ENCODE measurements at places on chromosomes 1 and 21. TPM values are rescaled to one million over a fixed set of nuclear protein-coding genes. Genes with fewer than 3 reads are reported as not detected.

GRCh38 chr1:116498789-116499628 is 71.8 kb downstream of the CD58 start:
- no peak for DNase-seq
- no peaks in the 10 kb centered on the region for H3K27me3 ChIP-seq
- H3K27ac ChIP-seq = no peak overlapping the region
- H3K4me1 ChIP-seq = peaks cover 48% of the 10 kb centered on the region
- H3K4me3 ChIP-seq = no peak overlapping the region

- no peaks in the 10 kb centered on the region for H3K4me1 ChIP-seq
- H3K27ac ChIP-seq = no peak overlapping the region
- H3K4me3 ChIP-seq = no peak overlapping the region
- peaks cover 12% of the 10 kb centered on the region for H3K27me3 ChIP-seq
These were observed 109.2 kb downstream of the DDX20 start for GRCh38 chr1:111864862-111865261.

- no peak overlapping the region for H3K4me3 ChIP-seq
- H3K4me1 ChIP-seq = peaks cover 62% of the 10 kb centered on the region
- peaks cover 43% of the 10 kb centered on the region for H3K36me3 ChIP-seq
- peak overlapping the region; percentile 62 for H3K27ac ChIP-seq
These were observed 111.1 kb downstream of the SMYD2 start for GRCh38 chr1:214391873-214392645.

GRCh38 chr1:30680429-30680828 is 43.0 kb downstream of the MATN1 start:
- DNase-seq = peak; percentile 65
- H3K27me3 ChIP-seq = peaks cover 41% of the 10 kb centered on the region
- H3K4me3 ChIP-seq = no peak overlapping the region
- no peaks in the 10 kb centered on the region for H3K36me3 ChIP-seq
- H3K4me1 ChIP-seq = peaks cover 5% of the 10 kb centered on the region

DNA sequence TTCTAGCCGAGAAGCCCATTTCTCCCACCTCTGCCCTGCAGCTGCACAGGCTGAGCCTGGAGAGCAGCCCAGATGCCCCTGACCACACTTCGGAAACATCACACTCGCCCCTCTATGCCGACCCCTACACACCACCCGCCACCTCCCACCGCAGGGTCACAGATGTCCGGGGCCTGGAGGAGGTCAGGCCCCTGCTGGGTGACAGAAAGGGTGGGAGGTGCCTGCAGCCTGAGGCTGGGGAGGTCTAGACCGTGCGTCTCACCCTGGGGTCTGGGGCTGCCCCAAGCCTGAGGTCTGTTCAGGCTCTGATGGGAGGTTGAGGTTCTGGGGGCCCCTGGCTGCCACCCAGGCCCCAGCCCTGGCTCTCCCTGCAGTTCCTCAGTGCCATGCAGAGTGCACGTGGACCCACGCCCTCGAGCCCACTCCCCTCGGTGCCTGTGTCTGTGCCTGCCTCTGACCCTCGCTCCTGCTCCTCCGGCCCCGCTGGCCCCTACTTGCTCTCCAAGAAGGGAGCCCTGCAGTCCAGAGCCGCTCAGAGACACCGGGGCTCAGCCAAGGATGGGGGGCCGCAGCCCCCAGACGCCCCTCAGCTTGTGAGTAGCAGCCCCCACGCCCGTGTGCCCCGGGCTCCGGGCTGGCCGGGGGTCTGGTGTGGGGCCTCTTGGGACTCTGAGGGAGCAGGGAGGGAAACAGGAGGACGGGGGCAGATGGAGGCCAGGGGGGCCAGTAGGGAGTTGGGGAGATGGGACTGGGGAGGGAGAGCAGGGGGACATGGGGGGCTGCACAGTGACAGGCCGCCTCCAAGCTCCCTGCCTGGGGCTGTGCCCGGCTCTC is 7.4 kb downstream of the PLEKHN1 start:
- peaks cover 10% of the 10 kb centered on the region for H3K27me3 ChIP-seq
- DNase-seq = no peak
- H3K36me3 ChIP-seq = no peaks in the 10 kb centered on the region

DNA sequence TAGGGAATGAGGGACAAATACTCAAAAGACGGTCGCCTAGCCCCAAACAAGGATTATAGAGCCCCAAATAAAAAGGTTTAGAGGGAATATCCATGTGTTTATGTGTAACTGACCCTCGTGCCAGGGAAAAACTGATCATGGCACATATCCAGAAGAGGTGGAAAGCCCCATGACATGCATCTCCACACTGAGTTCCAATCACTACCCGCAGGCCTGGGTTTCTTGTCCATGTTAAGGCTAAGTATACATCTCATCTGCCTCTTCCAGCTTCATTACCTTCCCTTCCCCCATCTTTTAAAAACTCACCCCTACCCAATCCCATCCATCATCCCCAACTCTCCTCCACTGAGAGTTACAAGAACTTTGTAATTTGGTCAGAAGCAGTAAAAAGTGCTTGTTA is 15.2 kb downstream of the GADD45A start:
- no peaks in the 10 kb centered on the region for H3K27me3 ChIP-seq
- no peak overlapping the region for H3K4me3 ChIP-seq
- no peak for DNase-seq
- peaks cover 12% of the 10 kb centered on the region for H3K36me3 ChIP-seq
- H3K27ac ChIP-seq = peak overlapping the region; percentile 29

- no peak overlapping the region for H3K4me3 ChIP-seq
- no peaks in the 10 kb centered on the region for H3K4me1 ChIP-seq
- DNase-seq = no peak
- no peak overlapping the region for H3K27ac ChIP-seq
- H3K36me3 ChIP-seq = no peaks in the 10 kb centered on the region
These were observed 100.3 kb downstream of the GRIK3 start for GRCh38 chr1:36934061-36934460.

- no peak overlapping the region for H3K4me3 ChIP-seq
- H3K27me3 ChIP-seq = peaks cover 26% of the 10 kb centered on the region
- no peak overlapping the region for H3K27ac ChIP-seq
- H3K36me3 ChIP-seq = no peaks in the 10 kb centered on the region
- H3K4me1 ChIP-seq = no peaks in the 10 kb centered on the region
These were observed 133.2 kb upstream of the ZBTB40 start for GRCh38 chr1:22318279-22318981.

DNA sequence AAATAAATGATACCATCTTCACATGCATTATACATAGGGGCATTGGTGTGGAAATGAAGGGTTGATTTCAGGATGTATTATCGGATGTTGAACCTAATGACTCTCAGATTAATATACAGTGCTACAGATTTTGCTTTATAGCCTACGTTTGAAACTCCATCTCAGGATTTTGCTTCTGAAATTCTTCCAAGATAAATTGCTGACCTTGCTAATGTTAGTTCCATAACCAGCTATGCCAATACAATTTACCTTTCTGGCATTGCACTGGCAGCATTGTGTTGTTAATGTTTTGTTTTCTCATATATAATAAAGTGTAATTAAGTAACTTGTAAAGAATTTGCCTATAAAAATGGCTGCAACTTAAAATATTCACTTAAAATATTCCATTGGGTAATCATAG is 350.1 kb downstream of the CHRM3 start:
- no peaks in the 10 kb centered on the region for H3K36me3 ChIP-seq
- no peak overlapping the region for H3K27ac ChIP-seq
- peaks cover 12% of the 10 kb centered on the region for H3K27me3 ChIP-seq
- no peak overlapping the region for H3K4me3 ChIP-seq
- no peak for DNase-seq
- H3K4me1 ChIP-seq = no peaks in the 10 kb centered on the region

DNA sequence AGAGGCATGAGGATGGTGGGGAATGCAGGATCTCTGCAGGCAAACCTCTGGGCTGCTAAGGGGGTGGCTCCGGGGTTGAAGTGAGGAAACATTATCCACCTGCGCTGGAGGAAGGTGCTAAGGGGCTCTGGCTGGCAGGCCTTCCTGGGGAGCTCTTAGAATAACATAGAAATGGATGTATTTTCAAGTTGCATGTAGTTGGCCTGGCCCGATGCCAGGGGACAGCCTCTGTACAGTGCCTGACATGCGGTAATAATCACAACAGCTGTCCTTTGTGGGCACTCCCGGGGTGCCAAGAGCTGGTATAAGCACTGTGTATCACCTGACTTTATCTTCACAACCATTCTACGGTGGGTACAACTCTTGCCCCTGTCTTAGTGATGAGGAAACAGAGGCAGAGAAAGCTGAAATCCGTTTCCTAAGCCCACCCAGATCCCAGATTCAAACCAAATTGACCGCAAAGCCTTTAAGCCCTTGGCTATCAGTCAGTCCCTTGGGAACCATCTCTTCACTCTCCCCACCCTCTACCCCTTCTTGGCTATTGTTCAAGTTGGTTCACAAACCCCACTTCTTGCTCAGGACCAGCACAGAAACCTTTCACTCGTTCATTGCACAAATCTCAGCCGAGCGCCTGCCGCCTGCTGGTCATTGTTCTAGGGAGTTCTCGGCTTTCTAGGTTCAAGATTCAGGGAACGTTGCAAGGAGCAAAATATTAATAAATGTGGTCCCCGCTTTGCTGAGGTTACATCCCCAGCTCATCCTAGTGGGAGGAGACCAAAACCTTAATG is 30.9 kb downstream of the PADI4 start:
- no peak overlapping the region for H3K4me3 ChIP-seq
- H3K27ac ChIP-seq = no peak overlapping the region
- H3K27me3 ChIP-seq = peaks cover 5% of the 10 kb centered on the region

DNA sequence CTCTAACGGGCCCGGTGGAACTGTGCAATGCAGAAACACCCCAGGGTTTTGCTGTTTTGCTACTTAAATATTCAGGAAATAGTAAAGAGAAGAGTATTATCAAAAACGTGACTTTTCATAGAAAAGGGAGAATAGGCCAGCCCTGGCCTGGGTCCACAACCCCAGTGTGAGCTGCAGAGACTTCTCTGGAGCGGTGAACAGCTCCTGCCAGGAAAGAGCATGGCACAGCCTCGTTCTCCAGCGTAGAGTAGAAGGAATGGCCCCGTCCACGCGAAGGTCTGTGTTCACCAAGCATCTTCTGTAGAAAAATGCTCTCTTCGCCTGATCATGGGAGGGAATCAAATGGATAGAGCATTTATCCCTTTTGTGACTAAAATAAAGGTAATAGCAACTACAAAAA is 51.4 kb downstream of the PDE9A start:
- H3K4me3 ChIP-seq = no peak overlapping the region
- H3K36me3 ChIP-seq = peaks cover 17% of the 10 kb centered on the region
- DNase-seq = no peak
- H3K27ac ChIP-seq = no peak overlapping the region
- peaks cover 56% of the 10 kb centered on the region for H3K27me3 ChIP-seq

- peaks cover 34% of the 10 kb centered on the region for H3K4me1 ChIP-seq
- peaks cover 2% of the 10 kb centered on the region for H3K36me3 ChIP-seq
- DNase-seq = no peak
- H3K27ac ChIP-seq = peak overlapping the region; percentile 89
- H3K4me3 ChIP-seq = peak overlapping the region; percentile 88
- H3K27me3 ChIP-seq = no peaks in the 10 kb centered on the region
These were observed 634 bp upstream of the SPATA6 start for GRCh38 chr1:48472638-48473037.

DNA sequence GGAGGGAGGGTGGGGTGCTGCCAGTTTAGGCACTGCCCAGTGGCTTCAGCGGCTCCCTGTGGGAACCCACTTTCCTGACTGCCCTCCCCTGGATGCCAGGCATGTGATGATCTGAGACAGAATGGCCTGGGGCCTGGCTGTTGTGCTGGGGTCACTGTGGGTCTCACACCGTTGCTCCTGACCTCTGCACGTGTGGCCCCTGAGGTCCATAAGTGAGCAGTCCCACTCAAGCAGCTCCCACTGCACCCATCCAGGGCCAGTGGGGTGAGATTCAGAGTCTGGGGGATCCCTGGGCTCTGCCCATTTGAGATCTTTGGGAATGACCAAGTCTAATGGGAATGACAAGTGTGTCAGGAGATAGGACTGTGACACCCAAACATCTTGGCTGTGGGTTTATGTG is 18.0 kb downstream of the PODN start:
- no peak overlapping the region for H3K27ac ChIP-seq
- DNase-seq = peak; percentile 25
- no peaks in the 10 kb centered on the region for H3K27me3 ChIP-seq
- H3K4me3 ChIP-seq = no peak overlapping the region
- no peaks in the 10 kb centered on the region for H3K4me1 ChIP-seq

DNA sequence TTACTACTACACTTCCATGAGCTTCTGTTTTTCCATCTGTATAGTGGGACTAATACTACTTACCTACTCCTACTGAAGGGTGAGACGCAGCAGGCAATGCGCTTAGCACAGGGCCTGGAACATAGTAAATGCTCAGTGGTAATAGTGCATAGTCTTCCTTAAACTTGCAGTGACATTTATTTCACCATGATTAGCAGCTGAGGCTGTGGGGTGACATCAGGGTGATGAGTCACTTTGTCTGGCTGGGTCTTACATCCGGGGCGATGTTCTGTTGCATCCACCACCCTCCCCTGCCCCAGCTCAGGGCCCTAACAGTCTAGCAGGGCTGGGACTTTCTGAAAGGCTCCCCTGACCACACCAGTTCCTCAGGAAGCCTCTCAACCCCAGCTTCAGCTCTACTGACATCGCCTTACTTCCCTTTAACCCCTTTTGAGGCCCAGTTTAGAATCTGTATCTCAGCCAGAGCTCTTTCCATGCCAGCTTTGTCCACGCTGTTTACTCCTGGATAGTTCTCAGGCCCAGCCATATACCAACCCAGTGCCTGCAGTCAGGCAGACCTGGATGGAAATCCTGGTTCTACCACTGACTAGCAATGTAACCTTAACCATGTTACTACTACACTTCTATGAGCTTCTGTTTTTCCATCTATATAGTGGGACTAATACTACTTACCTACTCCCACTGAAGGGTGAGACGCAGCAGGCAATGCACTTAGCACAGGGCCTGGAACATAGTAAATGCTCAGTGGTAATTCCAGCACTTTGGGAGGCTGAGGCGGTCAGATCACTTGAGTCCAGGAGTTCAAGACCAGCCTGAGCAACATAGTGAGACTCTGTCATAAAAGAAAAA is 66.3 kb downstream of the CD58 start:
- H3K4me3 ChIP-seq = no peak overlapping the region
- H3K36me3 ChIP-seq = no peaks in the 10 kb centered on the region
- peak overlapping the region; percentile 74 for H3K27ac ChIP-seq
- no peak for DNase-seq
- no peaks in the 10 kb centered on the region for H3K27me3 ChIP-seq

GRCh38 chr1:159653201-159653600 is 61.2 kb downstream of the CRP start:
- no peaks in the 10 kb centered on the region for H3K36me3 ChIP-seq
- DNase-seq = no peak
- H3K4me1 ChIP-seq = peaks cover 10% of the 10 kb centered on the region
- H3K27me3 ChIP-seq = peaks cover 6% of the 10 kb centered on the region
- H3K27ac ChIP-seq = no peak overlapping the region

SGIP1 gene
- total RNA-seq = 31.8 TPM

THEM5 gene
- not detected for total RNA-seq

COA7 gene
- 23.8 TPM for total RNA-seq

HRNR gene
- total RNA-seq = not detected

RFX5 gene
- 30.0 TPM for total RNA-seq

SLC16A4 gene
- total RNA-seq = 16.5 TPM

Data from chondrocyte (in vitro differentiated cells).